ENCODE measurements at places on chromosomes 3 and 15.

GRCh38 chr3:150710097-150710496 lies 6.4 kb upstream of the ERICH6 start:
- DNase-seq, result no peak

GRCh38 chr3:190333961-190334360 lies 11.7 kb upstream of the CLDN1 start:
- no peak for DNase-seq

DNA sequence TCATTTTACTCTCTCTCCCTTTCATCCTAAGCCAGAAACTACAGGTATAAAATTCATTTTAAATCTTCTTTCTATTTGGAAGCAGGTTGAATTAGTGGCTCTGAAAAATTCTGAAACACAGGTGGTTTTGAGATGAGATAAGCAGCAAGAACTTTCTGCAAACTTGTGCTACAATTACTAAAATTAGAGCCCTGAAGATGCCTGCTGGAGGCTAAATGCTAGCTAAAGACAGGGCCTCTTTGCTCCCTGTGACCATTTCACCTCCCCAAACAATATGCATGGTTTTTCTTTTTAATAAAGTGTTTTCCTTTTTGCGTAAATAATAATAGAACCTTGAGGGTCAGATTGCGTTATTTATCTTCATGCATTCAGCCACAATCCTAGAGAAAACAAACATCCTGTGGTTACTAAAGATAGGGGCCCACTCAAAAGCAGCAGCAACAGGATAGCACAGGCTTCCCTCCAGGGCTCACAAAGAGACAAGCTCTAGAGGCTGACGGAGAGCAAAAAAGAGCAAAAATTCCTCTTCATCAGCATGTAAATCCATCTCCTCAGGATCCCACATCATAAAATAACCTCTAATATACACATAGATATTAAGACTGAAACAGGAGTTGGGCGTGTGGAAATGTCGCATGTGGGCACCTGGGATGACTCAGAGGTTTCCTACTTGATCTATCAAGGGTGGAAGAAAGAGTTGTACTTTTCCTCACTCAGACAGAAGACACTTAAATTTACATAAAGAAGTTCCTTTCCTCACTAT lies 26.5 kb upstream of the CP start:
- DNase-seq, result no peak

- no peak for DNase-seq
These were observed 283.4 kb downstream of the LSAMP start for GRCh38 chr3:116161575-116162525.

DNA sequence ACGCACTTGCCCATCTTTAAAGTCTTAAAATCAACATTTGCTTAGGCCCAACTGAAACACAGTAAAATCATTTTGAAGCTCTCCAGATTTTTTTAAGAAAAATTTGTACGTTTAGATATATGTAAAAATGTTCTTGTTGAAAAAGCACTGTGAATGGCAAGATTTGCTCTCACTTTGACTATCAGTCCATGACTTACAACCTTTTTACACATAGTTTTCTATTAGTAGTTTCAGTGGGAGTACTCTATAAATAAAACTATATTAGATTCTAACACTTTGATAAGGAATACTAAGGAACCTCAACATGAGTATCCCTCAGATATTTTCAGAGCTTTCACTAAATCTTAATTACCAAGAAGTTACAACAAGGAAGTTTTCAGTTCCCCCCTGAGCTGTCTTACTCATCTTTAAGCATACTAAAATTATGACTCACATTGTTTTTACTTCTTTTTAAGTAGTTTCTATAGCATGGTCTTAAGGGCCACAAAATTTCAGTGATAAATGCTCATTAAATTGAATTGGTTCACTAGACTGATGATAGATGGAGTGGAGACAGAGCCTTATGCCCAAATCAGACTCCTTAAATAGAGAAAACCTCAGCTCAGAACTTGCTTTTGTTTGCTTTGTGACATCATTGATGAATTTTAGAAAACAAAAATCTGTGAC lies 31.6 kb upstream of the RAP2B start:
- no peak for DNase-seq

DNA sequence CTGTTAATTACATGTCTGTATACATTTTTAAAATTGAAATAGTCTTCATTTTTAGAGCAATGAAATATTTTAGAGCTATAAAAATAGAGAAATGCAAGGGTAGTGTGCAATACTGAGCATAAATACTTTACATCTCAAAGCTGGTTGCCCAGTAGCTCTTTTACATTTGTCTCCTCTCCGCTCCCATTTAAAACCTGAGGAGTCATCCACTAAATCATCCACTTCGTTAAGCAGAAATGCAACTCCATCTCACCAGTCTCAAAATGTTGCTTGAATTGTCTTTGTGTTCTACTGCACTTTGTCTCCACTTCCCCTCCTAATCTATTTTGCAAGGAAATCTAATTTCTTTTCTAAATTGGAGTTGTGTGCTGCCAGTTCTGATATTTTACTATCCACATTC lies 563.6 kb downstream of the VGLL3 start:
- DNase-seq, result no peak

DNA sequence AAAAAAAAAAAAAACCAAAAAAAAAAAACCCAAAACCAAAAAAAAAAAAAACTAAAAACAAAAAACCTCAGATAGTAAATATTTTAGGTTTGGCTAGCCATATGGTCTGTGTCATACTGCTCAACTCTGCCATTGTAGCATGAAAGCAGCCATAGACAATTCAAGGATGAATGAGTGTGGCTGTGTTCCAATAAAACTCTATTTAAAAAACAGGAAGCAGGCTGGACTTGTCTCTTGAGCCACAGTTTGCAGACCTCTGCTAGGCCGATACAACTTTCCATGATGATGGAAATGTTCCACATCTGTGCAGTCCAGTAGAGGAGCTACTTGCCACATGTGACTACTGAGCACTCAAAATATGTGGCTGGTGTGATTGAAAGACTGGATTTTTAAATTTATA lies 11.1 kb downstream of the EFCAB12 start:
- DNase-seq, result no peak

DNA sequence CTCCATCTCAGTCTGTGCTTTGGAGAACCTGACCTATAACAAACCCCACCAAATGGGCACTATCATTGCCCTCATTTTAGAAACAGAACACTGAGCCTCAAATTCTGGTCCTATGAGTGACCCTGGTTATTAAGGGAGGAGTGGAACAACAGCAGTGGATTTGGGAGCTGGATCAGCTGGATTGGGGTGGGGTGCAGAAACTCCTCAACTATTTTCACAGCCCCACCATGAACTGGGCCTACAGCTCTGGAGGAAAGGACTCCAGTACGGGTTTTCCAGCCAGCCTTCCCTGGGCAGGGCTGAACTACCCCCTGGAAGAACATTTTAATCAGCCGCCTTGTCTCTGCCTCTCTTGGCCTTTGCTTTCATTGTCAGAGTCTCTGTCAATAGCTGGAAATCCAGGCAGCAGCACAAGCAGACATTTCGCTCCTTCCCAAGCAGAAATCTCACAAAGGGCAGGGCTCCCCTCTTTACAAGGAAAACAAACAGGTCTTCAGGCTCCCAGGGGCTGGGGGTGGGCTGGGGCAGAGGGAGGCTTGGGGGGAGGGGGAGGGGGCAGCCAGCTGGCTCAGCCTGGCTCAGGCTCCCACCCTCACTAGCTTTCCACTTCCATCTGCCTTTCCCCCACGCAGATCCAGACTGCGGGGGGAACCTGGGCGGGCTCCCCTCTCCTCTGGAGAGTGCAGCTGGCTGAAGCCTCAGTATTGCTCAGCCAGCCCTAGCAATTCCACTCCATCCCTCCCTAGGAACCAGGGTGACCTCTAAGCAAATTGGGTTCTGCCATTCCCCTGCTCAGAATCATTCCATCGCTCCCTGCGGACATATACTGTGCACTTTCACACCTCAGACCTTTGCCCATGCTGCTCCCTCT lies 13.7 kb upstream of the TLE3 start:
- DNase-seq, result no peak

GRCh38 chr3:36597422-36597821 lies 166.9 kb downstream of the DCLK3 start:
- DNase-seq, result no peak

DNA sequence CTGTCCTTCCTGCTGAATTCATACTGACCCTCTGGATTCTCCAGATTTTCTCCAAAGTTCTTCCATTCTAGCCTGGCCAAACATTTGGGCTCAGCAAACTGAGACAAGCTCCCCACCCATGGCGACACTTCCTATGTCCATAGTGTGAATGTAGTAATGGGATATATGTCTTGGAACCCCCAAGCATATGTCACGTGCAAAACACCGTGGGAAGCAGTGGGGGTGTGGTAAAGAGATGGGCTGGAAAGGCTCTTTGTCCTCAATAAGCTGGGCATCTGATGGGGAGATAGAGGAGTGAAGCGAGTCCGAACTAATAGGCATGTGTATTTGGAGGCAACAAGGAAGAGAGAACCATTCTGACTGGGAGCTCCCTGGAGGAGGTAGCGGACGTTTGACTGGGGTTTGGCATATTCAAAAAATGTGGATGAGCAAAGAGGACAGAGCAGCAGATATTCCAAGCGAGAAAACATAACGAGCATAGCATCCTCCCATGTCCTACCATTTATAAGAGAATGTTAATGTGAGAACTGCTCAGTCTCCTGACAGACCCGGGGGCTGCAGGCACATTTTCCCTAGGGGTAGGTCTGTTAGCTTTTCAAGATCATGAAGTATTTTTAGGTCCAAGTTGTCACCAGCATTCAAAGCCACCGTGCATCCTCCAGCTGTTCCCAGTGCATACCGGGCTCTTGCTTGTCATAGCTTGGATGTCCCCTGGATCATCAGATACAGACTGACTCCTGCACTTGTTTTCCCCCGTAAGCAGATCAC lies 25.6 kb downstream of the TPM1 start:
- no peak for DNase-seq

DNA sequence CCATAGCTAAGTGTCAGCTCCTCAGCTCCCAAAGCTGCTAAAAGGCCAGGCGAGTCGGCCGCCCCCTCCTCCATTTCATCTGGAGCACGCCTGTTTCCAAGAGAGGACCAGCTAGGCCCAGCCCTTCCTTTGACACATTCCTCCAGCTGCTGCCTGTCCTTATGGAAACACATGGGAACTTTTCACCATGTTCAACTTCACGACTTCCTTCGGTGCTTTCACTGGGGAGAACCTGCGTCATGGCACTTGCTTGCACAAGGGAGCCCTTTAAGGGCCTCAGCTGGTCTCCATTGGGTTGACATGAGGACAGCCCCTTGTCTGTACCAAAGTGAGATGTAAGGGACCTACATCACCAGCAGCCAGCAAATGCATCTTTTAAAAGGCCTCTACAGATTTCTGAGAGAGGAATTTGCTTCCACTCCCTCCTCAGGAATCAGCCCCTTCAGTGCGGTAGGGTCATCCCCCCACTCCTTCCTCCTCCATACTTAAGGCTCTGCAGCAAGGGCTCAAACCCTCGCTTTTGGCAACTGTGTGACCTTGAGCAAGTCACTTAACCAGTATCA lies 2.1 kb downstream of the MAGI1 start:
- DNase-seq, result no peak

DNA sequence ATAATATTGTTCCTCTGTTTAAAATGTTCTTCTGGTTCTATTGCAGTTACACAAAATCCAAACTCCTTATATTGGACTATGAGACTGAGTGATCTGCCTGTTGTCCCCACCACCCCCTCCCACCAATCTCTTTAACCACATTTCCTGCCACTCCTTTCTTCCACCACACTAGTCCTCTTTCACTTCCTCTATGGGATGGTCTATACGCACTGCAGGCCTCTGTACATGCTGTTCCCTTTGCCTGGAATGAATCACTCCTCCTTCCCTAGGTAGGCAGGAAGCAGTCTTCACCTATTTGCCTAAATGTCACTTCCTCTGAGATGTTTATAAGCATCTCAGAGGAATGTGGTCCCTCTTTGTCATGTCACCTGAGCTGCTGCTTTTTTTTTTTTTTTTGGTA lies 4.0 kb downstream of the MAP2K1 start:
- DNase-seq, result no peak

DNA sequence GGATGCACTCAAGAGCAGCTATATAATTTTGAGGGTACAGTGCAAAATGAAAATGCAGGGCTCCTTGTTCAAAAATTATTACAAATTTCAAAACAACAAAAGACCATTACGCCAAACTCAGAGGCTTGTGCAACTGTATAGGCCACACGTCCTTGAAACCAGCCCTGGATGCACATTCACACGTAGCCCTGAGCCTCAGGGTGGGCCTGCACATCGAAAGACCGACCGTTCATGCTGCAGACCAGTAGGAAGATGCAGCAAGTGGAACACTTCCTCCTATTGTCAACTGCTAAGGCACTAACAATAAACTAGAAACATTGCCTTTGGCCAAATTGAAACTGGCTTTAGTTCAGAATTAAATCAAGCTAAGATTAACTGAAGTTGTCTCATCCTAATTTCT lies 174.7 kb downstream of the SHOX2 start:
- DNase-seq, result no peak

DNA sequence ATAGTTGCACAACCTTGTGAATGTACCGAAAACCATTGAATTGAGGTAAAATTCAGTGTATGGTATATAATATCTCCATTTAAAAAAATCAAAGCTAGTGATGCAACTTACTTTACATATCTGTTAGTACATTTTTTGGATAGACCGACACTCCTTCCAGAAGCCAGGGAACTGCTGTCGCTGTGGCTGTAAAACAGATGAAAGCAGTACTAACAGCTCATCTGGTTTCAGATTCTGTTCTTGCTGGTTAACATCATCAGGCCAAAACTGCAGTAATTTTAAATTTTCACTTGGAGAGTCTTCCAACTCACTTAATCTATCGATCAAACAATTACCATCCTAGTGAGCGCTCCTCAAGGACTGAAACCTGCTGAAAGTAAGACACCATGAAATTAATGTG lies 145.1 kb downstream of the LRRC28 start:
- no peak for DNase-seq

DNA sequence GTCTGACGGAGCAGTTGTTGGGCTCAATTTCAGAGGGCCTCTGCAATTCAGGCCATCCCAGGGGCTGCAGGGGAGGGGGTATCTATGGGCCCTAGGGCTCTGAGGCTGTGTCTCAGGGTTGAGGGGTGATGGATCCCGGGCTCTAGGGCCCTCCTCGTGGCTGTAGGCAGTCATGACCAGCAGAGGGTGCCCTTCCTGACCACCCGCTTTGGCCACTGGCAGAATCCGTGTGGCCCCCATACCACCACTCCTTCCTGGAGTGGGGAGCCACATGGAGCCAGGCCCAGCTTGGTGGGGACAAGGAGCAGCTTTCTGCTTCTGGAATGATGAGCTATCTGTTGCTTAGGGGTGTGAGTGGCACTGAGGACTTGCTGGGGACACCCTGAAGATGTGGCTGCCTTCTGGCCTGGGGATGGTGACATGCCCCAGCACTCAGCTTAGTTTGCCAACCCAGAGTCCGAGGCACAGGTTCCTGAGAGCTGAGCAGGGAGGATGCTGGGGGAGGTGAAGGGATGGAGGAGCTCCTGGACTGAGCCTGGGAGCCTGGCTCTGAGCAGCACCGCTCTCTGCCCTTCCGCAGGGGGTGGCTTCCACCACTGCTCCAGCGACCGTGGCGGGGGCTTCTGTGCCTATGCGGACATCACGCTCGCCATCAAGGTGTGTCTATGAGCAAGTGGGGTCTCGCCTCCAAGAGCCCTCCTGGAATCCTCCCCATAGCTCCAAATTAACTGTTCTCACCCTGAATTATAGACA lies 20.2 kb downstream of the HDAC11 start:
- no peak for DNase-seq
